NCI-H1417 treated with DMSO at 0.1 percent for 48 hours (cell line): ENCODE measurements at places on chromosomes 1 and 21.

- DNase-seq = no peak
These were observed 13.7 kb upstream of the CPLANE2 start for GRCh38 chr1:16250524-16251251.

- no peak for DNase-seq
These were observed 3.2 kb downstream of the GSTM4 start for GRCh38 chr1:109659145-109659544.

DNA sequence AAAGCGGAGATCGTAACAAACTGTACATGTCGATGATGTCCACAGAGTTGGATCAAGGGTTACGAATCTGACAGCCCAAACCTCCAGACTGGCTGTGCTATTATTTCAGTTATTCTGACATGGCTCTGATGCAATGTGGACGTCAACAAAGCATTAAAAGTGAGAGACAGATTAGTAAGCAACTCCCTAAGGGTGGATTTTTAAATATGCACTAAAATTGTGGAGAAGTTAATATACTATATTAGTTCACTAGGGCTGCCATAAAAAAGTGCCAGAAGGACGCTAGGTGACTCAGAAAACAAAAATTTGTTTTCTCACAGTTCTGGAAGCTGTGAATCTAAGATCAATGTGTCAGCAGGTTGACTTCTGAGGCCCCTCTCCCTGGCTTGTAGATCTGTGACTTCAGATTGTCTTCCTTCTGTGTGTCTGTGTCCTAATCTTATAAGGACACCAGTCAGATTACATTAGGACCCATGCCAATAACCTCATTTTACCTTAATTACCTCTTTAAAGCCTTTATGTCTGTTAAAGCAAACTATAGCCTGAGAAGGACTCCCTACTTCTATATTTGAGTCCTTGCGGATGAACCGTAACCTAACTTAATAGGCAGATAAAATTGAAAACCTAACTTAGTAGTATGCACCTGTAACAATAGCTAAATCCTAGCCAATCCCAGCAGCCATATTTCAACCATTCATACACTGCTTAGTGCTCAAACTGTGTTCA is 66.0 kb upstream of the BACH1 start:
- DNase-seq = no peak

DNA sequence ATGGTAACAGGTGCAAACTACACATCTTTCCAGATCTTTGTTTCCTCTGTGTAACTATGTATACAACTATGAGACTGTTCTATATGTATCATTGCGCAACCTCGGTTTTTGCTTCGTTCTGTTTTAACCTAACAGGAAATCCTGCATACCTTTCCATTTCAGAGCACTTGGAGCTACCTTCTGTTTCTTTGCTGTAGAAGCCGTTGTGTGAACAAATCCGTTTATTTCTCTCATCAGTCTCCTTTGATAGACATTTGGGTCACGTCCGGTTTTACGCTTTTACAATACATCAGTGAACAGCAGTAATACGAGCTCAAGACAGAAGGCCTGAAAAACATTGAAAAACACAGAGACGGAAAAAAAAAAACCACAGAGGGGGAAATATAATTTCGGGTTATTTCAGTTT is 10.5 kb downstream of the ATP5IF1 start:
- no peak for DNase-seq

- no peak for DNase-seq
These were observed 22.6 kb upstream of the PRELP start for GRCh38 chr1:203453016-203453415.

- DNase-seq = no peak
These were observed 15.6 kb downstream of the EVA1C start for GRCh38 chr21:32427958-32428623.

DNA sequence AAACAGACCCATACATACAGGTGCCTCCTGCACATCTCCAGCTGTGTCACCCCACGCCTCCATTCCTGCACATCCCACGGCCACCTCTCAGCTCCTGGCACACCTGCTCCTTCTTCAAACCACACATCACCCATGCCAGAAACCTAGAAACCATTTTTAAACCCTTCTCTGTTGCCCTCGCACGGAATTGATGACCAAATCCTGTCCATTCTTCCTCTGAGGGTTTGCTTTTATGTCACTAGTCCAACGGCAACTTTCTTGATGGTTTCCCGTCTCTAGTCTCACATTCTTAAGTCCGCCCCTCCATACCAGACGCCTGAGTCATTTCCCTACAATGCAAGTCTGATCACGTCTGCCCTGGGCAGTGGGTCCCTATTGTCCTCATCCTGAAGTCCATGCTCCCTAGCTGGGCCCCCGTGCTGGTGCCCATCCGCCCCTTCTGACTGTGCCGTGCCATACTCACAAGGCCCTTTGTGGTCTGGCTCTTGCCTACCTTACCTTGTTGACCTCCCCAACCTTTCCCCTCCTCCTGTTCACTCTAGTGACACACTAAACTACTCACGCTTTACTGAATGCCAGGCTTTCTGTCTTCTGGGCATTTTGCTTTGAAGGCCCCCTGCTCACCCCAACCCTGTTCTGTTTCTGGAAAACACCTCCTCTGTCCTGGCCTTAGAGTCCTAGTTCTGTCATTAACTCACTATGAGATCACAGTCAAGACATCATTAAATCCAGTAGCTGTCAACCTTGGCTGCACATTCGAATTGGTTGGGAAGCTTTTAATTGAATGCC is 17.6 kb downstream of the SLC2A1 start:
- DNase-seq = no peak

DNA sequence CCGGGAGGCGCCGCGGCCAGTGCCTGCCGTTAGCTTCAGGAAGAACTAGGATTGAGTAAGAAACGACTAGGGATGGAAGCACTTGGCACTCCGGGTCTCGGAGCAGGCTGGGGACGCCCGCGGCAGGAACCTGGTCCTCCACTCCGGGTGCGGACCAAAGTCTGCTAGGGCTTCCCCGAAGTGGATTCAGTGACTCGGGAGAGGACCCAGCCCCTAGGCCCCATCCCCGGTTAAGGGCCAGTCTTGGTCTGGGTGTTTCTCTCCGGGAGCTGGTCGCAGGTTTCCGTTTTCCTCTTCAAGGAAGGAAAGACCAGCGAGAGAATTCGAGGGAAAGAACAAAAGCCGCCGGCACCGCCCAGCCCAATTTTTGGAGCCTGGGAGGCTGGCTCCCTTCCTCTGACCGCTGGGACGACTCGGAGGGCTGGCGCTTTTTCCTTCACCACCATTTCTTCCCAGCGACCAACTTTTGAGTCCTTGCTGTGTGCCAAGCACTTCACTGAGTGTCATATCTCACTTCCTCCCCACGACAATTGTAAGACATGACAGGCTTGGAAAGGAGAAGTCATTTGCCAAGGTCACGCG is 16.8 kb upstream of the STMN1 start:
- no peak for DNase-seq

- no peak for DNase-seq
These were observed 74.6 kb upstream of the PTGFRN start for GRCh38 chr1:116835161-116835560.

DNA sequence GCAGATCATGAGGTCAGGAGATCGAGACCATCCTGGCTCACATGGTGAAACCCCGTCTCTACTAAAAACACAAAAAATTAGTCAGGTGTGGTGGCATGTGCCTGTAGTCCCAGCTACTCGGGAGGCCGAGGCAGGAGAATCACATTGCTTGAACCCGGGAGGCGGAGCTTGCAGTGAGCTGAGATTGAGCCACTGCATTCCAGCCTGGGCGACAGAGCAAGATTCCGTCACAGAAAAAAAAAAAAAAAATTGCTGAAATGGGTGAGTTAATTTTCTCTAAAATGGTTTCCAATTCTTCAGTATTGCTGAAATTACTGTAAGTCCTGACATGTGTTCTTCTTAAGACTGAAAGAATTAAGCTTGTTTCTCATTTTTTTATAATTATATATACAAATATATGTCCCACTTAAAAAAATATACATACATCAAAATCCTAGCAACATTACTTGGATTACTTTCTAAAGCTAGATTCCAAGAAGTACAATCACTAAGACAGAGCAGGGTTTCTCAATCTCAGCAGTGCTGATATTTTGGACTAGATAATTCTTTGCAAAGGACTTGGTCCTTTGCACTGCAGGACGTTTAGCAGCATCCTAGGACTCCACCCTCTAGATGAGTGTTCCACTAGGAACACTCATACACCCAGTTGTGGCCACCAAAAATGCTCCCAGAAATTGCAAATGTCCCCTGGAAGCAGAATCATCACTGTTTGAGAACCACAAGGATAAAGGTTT is 24.8 kb downstream of the ZNHIT6 start:
- no peak for DNase-seq

DNA sequence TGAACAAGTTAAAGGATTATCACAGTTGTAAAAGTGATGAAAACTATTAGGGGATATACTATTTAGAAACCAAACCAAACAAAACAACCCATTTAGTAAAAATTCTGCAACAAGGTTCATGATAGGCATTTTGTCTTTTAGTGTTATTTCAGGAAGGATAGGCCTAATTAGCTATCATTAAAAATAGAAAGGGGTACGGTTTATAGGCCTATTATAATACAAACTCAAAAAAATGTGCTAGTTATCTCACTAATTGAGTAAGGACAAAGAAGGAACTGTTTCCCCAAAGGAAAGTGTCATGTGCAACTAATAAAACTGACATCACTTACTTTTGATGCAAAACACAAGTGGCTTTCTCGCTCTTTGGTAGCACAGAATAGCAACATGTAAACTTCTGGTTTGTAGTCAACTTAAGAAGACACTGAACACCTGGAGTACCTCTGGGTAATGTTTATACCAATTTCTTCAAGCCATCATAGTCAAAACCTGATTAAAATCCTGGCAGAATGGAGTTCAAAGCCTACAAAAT is 28.5 kb downstream of the SLC16A1 start:
- no peak for DNase-seq

GRCh38 chr21:39788383-39788782 is 43.4 kb downstream of the IGSF5 start:
- no peak for DNase-seq

- DNase-seq = no peak
These were observed 18.9 kb downstream of the NOS1AP start for GRCh38 chr1:162088281-162088969.

GRCh38 chr1:58584082-58584895 is 7.2 kb upstream of the TACSTD2 start:
- no peak for DNase-seq

DNA sequence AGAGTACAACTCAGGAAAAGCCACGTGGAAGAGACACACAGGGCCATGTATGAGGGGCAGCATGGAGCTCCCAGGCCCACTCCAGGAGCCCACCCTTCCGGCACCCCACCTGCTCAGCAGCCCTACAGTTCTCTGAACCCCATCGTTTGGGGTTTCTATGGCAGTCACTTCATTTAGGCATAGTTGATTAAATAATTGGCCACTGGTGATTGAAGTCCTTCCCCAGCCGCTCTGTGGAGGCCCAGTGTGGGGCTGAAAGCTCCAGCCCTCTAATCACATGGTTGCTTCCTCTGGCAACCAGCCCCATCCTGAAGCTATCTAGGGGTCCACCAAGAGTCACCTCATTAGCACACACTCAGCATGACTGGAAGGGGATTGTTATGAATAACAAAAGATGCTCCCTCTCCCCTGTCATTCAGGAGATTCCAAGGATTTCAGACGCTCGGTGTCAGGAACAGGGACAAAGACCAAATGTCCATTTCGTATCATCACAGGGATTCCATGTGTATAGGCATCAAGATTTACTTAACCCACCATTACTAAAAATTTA is 12.2 kb upstream of the S100A7A start:
- DNase-seq = no peak

- no peak for DNase-seq
These were observed 137.8 kb downstream of the LMX1A start for GRCh38 chr1:165218731-165219130.

DNA sequence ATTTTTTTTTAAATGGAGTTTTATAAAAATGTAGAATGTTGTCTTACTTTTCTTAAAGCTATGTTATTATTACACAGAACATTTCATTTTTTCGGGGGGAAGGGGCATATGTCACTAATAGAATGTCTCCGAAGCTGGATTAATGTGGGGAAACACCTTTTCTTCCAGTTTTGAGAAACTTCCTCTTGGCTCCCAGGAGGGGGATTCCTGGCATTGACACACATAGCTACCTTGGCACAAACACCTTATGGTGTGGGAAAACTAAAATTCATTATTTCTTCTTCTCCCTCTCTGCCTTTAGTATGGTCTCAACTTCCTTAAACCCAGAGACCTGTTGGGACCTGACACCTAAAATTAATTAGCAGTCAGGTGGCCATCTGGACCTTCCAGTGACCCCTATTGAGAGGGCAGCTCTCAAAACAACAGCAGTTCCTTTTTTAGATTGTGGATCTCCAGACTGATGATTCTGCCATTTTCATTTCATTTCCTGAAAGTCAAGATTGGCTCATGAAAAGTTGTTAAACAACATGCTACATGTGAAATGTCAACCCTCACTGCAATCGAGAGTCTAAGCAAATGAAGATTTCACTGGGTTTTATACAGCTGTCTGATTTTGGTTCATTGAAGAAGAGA is 70.1 kb upstream of the EDEM3 start:
- no peak for DNase-seq

- no peak for DNase-seq
These were observed 38.6 kb downstream of the GADD45A start for GRCh38 chr1:67723620-67724019.

DNA sequence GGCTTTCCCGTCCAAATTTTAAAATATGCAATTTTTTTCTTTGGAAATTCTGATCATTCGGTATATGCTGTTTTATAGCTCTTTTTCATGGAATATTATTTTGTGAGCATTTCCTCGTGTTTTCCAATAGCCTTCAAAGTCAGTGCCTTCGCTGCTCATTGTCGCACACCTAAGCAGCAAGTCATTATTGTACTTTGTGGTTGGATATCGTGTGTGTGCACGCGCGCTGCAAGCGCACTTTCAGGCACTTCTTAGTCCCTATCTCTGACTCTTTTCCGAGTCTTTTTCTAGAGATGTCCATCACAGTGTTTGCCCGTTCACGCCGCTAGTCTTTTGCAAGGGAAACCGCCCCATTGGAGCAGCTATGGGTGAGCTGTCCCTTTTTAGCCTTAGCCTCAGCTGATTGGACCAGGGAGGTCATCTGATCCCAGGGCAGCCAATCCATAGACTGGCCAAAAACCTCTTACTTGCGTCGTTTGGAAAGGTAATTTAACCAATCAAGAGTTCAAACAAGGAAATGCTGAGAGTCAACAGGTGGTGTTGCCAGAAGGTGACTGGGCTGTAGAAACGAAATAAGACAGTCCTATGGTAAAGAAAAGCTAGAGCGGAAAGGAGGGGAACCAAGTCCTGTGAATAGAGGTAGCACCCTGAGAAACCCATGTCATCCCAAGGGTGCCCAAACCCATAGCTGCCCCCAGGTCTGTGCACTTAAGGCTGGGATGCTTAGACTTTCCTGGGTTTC is 710 bp upstream of the HYI start:
- DNase-seq = peak; percentile 66

DNA sequence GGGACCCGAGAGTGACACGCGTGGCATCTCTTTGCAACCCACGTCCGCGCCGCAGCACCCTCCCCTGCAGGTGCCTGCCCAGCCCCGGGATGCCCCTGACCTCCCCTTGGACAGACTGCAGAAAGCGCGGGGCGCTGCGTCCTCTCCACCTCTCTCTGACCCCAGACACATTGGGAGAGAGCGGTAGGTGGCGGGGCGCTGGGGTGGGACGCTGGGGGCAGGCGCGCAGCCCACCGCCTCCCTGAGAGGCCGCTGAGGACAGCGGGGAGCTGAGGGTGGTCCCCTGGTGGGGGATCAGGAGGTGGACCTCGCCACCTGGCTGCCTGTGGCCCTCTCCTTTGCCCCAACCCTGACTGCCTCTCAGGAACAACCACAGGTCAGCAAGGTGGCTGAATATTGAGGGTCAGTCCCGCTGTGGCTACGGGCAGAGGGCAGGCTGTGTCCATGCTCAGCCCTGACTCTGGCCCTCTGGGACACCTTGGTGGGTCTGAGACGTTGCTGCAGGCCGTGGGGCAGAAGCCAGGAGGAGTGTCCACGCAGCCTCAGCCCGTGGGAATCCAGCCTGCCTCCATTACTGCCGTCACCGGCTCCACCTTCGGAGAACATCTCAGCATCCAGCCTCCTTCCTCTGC is 761 bp upstream of the UBE2J2 start:
- DNase-seq = no peak
